ENCODE measurements at places on chromosomes 13 and 19.

GRCh38 chr19:20103091-20103740 lies 25.4 kb downstream of the ZNF90 start:
- no peak for DNase-seq

DNA sequence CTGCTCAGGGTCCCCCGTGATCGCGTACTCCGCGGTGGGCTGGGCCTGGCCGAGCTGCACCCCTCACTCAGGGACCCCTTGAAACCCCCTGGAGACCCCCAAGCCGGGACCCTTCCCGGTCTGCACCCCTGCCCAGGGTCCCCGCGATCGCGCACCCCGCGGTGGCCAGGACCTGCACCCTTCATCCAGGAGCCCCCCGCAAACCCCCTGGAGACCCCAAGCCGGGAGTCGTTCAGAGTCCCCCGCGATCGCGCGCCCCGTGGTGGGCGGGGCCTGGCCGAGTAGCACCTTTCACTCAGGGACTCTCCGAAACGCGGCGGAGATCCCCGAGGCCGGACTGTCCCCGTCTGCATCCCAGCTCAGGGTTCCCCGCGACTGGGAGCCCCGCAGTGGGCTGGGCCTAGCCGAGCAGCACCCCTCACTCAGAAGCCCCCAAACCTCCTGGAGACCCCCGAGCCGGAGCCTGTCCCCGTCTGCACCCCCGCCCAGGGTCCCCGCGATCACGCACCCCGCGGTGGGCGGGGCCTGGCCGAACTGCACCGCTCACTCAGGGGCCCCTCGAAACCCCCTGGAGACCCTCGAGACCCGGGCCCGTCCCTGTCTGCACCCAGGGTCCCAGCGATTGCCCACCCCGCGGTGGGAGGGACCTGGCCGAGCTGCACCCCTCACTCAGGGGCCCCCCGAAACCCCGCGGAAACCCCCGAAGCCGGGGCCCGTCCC lies 748 bp downstream of the LMNB2 start:
- no peak for DNase-seq

- DNase-seq, result no peak
Observed at GRCh38 chr19:34332027-34332760, 32.8 kb upstream of the GPI start.

GRCh38 chr19:6394831-6395230 lies 1.9 kb upstream of the GTF2F1 start:
- DNase-seq, result no peak

DNA sequence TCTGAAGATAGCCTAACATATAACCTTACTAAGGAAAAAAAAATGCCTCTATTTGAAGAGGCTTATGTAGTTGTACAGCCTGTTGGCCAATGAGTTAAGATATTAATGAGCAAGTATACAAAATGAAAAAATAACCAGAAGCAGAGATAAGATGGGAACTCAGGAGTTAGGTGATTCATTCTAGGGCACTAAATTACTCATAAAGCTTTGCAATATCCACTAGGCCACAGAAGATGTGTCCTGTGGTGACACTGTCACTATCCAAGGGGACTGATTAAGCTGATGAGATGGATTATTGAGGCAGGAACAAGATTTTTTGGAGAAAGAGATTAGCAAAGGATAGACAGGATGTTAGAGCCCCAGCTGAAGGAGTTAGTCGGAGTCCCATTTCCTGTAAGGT lies 99.6 kb downstream of the LIG4 start:
- no peak for DNase-seq

DNA sequence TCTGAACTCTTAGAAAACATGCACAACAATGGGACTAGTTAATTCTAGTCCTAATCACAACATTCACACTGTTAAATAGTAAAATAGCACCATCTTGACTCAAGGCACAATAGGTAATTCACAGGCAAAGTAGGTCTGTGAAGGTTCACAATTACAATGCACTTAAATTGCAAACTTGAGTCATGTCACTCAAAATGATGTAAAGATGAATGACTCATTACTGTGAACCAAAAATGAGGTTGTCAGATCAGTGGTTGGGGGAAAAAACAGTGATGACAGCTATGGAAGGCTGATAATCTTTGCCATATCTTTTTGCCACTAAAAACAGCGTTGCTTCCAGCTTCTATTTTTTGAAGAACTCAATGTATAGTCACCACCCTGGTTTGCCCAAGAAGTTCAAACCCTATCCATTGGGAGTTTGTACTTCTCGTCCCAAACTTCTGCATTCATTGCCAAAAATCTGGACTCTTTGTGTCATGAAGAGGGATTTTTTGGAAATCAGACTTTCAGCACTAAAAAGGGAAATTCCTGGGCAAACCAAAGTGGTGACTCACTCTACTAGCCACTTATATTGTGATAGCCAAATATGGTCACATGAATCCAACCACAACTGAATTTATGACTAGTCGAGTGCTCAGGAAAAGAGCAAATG lies 200.9 kb upstream of the TMTC4 start:
- DNase-seq, result no peak

GRCh38 chr19:5154799-5155426 lies 185.7 kb downstream of the PTPRS start:
- no peak for DNase-seq

DNA sequence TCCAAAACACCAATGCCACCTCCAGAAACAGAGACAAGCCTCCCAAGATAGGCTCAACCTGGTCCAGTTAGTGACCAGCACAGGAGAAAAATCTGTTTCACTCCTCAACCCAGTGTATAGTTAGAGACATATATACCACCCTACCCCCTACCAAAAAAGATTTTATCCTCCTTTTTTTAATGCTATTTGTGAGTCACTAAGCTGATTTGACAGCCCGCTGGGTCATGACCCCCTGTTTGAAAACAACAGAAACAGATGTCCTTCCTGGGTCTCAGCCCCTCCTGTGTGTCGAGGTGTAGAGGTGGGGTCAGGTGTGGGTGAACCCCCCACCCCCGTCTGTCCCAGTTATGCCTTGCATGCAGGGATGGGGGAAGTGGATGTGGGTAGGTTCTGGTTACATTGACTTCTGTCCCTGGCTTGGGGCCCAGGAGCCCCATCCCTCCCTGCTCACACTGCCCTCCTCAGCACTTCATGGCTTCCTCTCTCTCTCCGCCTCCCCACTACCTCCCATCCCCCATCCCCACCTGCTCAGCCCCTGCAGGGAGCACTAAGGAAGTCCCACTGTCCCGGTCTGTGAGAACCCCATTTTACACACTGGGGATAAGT lies 14.0 kb upstream of the TOMM40 start:
- no peak for DNase-seq

DNA sequence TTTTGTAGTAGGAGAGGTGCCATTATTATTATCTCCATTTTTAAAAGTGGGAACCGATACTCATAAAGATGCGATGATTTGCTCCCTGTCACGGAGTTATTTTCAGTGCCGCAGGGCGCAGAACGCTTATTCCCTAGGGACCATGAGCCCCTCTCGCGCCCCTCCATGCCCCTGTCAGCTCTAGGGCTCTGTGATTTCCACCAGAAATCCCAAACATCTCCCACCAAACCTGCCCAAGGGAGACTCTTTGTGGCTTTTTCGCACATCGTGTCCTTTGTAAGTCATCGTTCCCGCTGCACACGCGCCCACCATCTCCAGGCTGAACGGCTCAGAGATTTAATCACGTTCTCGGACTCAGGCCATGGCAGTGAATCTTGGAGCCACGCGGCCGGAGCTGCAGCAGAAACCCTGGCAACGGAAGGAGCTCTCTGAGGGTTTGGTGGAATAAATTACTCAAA lies 105.1 kb downstream of the DNAJC15 start:
- DNase-seq, result no peak

- DNase-seq, result no peak
Observed at GRCh38 chr19:8269724-8270123, 38.4 kb downstream of the CD320 start.

DNA sequence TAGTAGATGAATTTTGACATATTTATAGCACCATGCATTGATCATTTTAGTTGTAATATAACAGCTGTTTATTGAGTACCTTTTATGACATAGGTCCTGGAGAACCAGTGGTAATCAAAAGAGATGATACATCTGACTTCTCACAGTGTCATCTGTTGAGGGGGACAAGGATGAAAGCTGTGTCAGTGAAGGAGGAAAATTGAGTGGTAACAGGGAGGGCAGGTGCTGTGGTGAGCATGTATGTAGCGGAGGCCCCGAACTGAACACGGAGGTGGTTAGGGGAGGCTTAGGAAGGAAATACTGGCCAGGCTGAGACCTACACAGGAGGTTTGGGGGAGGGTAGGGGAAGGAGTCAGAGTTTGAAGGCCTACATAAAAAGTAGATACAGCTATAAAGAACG lies 199.7 kb downstream of the GGACT start:
- no peak for DNase-seq

All from bone marrow (tissue), 2 donors.